Stimulated activated CD8-positive, alpha-beta memory T cell treated with anti-CD3 and anti-CD28 coated beads, Interleukin-2, amount 100 ng/mL, for 1 hour (primary cell): ENCODE measurements at places on chromosomes 5 and 9.

DNA sequence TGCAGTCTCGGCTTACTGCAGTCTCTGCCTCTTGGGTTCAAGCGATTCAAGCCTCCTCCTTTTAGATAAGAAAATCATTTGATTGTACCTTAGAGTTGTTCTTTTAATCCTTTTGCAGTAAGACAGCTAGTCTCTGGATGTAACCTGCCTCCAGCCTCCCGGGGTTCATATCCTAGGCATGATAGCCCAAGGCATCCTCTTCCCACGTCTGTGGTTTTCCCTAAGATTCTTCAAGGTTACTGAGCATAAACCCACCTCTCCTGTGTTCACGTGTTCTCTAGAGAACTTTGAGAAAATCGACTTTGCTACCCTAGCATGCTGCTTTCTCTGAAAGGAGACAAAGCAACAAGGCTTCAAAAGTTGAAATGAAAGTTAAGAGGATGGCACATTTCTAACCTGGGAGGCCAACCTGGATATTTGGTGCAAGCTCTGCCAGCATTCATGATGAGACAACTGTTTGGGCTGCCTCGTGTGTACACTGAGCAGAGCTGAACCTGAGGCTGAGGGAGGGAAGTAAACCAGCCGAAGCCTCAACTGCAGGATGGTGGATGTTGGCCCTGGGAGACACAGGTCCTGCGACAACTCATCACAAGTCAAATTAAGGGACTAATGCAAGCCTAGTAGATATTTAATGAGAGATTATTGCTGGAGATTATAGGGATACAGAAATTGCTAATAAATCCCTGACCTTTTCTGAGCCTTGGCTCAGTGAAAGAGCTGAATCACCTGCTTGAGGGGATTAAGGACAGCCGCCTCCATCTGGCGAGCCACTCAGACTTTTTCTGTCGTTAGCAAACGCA lies 261.8 kb downstream of the ARHGAP26 start:
- no peak for DNase-seq

DNA sequence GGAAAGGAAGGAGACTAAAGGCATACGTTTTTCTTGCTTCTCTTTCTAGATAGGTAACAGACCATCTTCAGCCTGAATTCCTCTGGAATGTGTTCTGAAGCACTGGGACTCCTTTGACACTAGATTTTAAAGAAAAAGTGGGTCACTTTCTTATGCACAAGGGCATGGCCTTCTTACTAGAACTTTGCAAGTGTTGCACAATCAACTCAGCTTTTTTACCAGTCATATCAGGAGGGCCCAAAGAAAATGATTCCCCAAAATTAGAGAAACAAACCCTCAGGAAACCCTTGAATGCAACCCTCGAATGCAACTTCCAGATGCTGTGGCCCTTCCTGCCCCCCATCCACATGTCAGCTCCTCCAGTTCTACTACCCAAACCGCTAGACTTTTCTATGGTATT lies 93.9 kb downstream of the YTHDC2 start:
- no peak for DNase-seq

- DNase-seq = no peak
Observed at GRCh38 chr5:580436-580835, 31.7 kb upstream of the CEP72 start.

GRCh38 chr9:14433351-14434157 lies 119.6 kb upstream of the NFIB start:
- DNase-seq = no peak

DNA sequence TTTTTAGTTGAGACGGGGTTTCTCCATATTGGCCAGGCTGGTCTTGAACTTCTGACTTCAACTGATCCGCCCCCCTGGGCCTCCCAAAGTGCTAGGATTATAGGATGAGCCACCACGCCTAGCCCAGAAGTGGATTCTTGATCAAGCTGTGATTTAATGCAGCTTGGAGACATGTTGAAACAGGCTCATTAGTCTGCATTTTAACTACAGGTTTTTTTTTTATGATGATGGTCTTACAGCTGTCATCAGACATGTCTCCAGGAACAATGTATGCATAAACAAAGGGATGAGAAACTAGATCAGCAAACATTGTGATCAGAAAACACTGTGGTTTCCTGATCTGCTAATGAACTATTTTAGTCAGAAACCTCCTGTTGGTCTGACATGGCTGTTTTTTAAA lies 30.0 kb upstream of the PLPP1 start:
- no peak for DNase-seq

GRCh38 chr9:88076286-88077070 lies 61.8 kb downstream of the SPATA31C2 start:
- DNase-seq = no peak

DNA sequence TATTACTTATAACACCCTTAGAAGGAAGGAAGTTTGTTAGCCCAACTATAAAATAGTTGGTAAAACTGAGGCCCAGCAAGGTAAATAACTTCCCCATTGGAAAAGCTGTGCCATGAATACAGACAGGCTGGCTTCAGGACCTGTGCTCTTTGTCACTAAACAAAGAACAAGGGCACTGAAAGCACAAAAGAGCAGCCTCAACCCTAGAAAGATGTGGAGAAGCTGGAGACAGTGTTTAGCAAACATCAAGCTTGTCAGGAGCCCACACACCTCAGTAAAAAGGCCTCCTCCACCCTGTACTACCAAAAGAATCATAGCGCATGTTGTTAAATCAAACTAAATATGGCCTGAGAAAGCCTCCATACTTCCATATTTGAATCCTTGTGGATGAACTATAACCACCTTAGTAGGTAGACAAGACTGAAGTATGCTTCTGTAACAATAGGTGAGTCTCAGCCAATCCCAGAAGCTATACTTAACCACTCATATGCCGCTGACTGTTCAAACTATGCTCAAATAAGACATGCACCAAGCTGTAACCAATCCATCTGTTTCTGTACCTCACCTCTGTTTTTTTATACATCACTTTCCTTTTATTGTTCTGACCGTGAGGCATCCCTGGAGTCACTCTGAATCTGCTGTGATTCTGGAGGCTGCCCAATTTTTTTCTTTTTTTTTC lies 18.4 kb upstream of the SCGB3A2 start:
- DNase-seq = no peak

DNA sequence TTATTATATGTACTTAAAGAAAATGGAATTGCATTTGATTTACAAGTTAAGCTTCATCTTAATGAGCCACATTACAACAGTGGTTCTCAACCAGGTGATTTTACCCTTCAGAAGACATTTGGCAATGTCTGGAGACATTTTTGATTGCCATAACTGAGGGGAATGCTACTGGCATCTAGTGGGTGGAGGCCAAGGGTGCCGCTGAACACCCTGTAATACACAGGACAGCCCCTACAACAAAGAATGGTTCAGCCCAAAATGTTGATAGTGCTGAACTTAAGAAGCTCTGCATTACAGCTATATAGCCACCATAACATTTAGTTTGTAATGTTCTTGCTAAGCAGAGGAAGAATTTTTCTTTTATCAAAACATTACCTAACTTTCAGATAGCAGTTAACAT lies 103.1 kb downstream of the PAM start:
- no peak for DNase-seq

- no peak for DNase-seq
Observed at GRCh38 chr5:168320805-168321204, 29.4 kb downstream of the WWC1 start.

DNA sequence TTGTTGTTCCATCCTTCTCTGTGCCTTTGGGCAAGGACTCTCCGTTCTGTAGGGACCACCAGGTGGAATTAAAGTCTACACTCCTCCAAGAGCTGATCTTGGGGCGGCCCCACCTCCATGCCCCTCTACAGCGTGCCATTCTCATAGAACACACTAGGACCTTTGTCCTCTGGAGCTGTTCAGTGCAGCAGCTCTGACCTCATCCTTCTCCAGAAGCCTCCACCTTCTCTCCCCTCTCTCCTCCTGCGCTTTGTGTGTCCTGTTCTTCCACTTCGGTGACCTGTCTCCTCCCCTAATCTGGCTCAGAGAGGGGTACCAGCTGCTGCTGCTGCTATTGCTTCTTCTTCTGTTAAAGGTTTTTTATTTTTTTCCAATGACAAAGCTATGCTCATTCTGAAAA lies 1.8 kb upstream of the MACROH2A1 start:
- no peak for DNase-seq

DNA sequence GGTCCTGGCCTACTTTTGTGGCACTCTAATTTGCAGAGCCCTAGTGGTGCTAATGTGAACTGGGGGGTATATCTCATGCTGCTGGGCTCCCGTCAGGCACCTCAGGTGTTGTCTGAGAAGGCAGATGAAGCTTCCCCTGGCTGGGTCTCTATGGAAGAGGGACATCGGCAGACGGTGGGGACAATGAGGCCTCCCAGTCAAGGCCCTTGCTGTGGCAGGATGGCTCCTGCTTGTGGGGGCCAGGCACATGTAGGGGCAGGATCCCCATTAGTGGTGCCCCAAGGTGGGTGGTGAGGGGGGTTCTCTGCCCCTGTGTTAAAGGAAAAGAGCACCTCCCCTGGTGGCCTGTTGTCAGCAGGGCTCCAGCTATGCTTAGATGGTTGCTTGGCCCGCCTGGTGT lies 192.8 kb upstream of the S1PR3 start:
- no peak for DNase-seq

DNA sequence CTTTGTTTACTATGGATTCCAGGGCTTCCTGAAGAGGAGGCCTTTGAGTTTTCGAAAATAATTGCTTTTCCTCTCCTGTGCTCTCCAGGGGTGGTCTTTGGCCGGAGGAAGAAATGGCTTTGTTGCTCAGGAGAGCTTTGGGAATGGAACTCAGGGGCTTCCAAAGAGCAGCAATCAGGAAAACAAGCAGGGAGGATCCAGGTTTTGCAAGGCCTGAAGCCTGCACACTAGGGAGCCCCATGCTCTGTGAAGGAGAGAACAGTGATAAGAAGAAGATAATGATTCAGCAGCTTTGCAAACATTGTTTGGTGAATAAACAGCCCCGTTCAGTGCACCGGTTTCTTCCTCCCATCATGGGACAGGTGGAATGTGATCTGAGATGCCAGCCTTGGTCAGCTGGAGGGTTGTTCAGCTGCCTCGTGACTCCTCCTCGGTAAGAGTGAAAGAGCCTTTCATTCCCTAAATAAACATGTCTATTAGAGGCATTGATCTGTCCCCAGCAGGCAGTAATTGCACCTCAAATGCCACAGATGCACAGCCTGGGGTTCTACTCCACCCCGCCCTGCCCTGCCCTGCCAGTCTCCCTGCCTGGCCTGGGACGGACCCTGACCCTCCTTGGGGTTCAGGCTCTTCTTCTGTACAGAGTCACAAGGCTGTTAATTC lies 11.5 kb upstream of the ALDH1B1 start:
- no peak for DNase-seq

- no peak for DNase-seq
Observed at GRCh38 chr5:54874337-54875021, 110.9 kb downstream of the ESM1 start.

- DNase-seq = no peak
Observed at GRCh38 chr5:128579639-128580038, 41.6 kb upstream of the FBN2 start.

DNA sequence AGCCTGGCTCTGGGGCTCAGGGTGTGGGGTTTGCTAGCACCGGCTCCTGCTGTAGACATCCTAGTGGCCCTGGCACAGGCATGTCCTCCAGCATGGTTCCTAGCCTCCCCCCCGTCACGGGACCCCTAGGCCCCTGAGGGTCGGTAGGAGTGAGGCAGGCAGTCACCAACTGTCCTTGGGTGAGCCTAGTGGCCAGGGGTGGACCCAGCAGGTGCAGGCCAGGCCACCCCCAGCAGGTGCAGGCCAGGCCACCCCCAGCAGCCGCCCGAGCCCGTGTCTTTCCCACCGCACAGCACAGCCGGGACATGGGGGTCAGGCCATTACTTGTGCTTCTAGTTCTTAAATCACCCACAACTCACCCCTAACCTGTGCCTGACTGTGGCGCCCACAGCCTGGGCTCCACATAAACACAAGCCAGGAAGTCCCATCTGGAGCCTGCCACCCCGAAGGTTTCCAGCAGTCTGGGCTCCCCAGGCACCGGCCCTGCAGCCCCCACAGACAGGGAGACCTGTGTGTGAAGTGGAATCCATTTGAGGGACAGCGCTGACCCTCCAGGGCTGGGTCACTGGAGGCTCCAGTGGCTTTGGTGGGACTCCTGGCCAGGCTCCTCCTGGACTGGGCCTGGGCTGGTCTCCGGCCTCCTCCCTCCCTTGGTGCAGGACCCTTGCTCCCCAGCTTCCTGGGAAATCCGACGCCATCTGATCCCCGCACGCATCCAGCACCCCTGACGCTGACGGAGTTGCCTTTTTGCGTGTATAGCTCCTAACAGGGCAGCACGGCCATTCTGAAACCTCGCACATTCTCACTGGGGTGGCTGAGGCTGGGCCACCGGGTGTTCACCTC lies 114.1 kb upstream of the LPCAT1 start:
- DNase-seq = no peak

- no peak for DNase-seq
Observed at GRCh38 chr9:3827175-3827574, 301.4 kb upstream of the RFX3 start.

DNA sequence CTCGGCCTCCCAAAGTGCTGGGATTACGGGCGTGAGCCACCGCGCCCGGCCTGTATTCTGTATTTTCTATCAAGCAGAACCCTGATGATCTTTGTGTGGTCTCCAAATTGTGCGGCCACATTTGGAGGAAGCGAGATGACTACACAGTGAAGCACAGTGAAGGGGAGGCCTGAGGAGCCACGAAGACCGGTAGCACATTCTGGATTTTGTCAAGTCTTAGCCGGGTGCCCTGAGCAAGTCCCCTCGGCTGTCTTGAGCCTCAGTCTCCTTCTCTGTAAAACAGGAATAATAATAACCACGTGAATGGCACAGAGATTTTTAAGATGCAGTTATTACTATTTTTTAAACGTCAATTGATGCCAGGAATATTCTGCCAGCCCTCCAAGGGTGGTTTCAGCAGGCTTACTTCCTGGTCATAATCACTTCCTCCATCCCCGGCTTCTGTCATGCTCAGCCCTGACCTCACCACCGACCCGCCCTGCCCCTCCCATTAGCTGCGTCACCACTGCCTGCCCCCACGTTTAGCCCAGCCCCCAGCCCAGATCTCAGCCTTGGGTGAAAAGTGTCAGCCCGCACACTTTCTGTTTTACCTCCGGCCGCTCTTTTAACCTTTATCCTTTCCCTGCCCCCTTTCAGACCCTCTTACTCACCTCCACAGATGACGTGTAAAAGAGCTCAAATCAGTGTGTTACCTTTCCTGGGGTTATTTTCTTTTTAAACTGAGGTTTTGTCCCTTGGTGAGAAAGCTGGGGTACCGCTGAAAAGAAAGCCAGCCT lies 27.0 kb upstream of the ERGIC1 start:
- DNase-seq = peak; percentile 72

- DNase-seq = no peak
Observed at GRCh38 chr5:126435714-126436113, 12.5 kb downstream of the GRAMD2B start.

DNA sequence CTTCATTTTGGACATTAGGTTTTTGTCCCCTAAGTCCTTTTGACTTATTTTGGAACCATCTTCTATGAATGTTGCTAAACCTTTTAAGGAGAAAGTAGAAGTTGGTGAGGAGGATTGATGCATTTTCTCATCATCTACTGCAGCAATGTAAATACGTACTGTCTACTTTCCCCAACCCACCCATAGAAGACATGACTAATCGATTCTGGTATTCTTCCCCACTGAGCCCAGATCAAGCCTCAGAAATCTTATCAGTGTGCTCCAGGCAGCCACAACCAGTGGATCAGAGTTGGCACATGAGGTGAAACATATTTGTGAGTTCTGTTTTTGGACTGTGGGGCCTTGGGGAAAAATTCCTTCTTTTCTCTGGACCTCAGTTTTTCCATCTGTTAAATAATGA lies 57.7 kb downstream of the FGF18 start:
- DNase-seq = no peak
